ENCODE measurements at places on chromosomes 5 and 9.

DNA sequence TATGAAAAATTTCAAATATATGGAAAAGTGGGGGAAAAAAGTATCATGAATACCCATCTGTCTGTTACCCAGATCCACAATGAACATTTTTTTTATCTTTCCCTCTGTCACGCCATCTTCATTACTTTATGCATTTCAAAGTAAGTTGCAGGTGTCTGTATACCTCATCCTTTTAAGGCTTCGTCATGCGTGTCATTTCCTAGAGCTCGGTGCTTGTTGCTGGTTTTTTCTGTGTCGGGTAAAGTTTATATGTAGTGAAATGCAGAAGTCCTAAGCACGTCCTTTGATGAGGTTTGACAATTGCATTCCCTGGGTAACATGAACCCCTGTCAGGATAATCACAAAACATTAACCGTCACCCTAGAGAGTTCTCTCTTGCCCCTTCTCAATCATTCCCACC, 52.1 kb downstream of the DAPK1 start:
- DNase-seq = no peak

DNA sequence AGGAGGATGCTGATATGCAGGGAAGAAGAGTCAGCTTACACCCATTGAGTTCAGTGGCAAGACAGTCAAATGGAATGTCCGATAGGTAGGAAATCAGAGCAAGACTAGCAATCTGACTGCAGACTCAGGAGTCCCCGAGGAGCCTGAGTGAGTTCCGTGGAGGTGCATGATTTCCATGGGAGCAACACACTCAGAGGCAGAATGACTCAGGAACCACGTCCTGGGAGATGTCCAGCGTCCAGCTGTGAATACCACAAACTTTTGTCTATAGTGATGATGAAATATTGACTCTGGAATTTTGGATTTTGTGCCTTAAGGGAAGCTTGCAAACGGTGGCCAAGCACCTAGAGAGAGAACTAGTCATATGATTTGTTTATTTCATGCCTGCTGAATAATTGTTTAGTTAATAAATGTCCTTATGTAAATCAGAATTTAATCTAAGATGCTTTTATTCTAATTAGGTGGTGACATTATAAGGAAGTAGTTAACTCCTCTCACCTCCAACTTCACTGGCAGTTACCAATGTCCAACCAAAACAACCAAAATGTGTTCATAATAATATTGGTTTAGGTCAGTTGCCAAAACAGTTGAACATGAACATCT, 100.4 kb downstream of the PDE4D start:
- no peak for DNase-seq

- DNase-seq = no peak
Observed at GRCh38 chr5:120452471-120452870, 11.6 kb upstream of the PRR16 start.

DNA sequence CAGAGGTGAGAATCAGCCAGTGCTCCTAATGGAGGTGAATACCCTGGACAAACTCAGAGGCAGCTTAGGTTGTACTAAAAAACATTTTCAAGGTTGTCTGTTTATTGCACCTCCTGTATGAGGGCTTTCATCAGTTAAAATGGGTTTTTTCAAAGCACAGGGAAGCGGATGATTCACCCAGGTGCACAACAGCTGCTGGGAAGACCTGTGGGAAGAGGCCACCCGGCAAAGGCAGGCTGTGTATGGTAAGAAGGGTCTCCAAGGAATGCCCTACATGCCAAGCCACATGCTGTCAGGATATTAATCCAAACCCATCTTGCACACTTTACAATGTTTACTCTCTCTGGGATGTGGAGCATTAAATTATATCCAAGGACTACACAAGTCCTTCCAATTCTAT, 14.7 kb downstream of the SIL1 start:
- DNase-seq = no peak

GRCh38 chr9:110742741-110743371, 74.3 kb downstream of the MUSK start:
- DNase-seq = peak; percentile 19

- DNase-seq = no peak
Observed at GRCh38 chr5:69329905-69330489, 2.6 kb downstream of the CCDC125 start.

DNA sequence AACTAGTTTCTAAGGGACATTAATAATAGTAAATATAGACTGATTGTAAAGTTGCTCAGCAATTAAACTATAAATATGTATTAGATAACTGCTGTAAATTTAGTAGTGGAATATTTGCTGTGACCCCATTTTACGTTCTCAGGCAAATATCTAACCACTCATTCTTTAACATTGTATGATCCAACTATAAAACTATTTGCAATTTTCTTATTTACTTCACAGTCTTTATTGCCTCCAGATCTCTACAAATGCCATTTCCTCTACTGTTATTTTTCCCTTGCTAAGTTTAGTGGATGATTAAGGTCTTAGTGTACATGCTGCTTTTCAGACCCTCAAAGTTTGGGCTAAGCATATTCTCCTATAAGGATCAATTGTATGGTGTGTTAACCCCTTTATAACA, 526.2 kb upstream of the ST8SIA4 start:
- DNase-seq = no peak

- no peak for DNase-seq
Observed at GRCh38 chr5:72541501-72542225, 34.5 kb upstream of the ZNF366 start.

DNA sequence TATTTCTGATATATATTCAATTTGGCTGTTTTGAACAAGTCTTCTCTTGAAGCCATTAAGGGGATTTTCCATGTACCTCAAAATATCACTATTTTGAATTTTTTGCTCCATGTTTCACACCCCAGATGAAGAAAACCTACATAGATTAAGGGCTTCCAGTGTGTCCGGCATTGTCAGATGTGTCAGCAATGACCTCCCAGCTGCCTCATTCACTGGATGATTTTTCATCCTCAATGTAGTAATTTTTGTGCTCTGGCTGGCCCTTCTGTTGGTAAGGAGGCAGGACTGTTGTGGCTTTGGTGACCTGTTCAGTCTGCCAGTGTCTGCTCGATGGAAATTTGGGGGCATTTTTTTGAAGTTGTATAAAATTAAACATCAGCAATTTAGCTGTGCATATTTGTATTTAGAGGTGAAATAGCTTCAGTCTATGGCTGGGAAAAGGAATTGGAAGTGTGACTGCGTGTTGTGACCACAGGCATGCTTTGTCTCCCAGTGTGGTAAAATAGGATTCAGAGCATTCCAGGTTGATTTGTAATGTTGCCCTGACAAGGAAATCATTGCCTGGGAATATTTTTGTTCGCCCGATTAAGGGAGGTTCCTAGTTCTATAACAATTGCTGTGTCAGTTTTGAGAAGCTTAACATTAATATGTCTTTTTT, 312.4 kb downstream of the ARHGEF28 start:
- DNase-seq = no peak

DNA sequence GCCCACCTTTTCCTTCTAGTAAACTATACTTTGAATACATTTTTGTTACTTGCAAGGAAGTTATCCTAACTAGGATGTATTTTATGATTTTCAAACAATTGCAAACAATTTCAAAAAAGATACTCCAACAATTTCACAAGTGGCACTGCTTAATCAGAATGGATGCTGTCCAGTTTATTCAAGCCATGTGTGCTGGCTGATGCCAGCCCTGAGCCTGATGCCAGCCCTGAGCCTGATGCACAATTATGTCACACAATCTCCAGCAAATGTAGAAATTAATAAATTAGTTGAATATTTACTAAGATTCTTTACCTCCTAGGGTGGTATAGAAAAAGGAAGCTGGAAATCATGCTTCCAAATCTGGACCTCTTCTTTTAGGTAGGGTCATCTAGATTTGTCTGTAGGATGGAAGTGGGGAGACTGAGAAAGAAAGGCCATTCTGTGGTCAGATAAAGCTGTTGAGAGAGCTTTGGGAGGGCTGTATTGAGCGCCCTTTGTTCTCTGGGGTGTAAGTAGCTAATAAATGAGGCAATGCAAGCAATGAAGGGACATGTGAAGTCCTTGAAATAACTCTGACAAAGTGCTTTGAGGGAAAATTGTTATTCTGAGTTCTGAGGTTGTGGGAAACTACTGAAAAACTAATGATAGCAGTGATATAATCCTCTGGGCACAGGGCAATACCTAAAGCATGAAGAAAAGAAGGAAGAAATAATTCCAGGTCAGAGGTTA, 5.8 kb upstream of the C6 start:
- no peak for DNase-seq

- no peak for DNase-seq
Observed at GRCh38 chr5:113922343-113922742, 408.8 kb downstream of the YTHDC2 start.

DNA sequence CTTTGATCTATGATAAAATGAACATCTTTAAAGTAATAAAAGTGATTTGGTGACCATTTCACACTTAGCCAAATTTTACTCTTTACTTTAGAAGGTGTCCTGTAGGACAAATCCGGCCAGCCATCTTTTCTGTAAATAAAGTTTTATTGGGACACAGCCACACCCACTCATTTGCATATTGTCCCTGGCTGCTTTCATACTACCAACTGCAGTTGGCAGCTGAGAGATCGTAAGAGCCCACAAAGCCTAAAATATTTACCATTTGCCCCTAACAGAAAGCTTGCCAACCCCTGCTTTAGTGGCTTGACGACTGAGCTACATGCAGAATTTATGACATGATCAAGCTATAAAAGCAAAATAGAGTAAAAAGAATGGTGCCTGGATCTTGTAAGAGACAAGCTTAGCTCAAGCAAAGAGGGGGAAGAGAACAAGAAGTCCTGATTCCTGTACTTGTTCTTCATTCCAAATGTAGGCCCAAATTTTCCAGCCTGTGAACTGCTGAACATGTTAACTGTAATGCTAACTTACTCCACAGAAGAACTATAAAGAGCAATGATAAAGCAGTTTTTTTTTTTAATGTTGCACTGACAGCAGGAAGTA, 7.4 kb upstream of the FBXO10 start:
- no peak for DNase-seq

DNA sequence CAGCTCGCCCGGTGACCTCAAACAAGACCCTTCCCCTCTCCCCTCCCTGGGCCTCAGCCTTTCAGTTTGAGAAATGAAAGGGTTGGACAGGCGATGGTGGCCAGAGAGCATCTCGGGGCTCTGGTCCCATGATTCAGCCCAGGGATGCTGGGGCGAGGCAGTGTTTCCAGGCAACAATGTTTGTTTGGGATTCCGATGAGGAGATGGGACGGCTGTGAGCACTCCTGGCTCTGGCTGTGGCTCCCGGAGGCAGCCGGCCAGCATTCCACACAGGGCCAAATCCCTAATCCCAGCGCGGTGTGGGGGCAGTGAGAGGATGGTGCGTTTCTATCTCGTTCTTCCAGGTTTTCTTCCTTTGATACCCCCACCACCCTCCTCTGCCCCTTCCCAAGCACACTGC, 66.0 kb downstream of the HMCN2 start:
- no peak for DNase-seq

- no peak for DNase-seq
Observed at GRCh38 chr5:142922223-142922952, 152.2 kb downstream of the ARHGAP26 start.

GRCh38 chr5:35436400-35437057, 181.1 kb upstream of the SPEF2 start:
- no peak for DNase-seq

- DNase-seq = no peak
Observed at GRCh38 chr9:94805585-94805984, 79.1 kb downstream of the AOPEP start.

DNA sequence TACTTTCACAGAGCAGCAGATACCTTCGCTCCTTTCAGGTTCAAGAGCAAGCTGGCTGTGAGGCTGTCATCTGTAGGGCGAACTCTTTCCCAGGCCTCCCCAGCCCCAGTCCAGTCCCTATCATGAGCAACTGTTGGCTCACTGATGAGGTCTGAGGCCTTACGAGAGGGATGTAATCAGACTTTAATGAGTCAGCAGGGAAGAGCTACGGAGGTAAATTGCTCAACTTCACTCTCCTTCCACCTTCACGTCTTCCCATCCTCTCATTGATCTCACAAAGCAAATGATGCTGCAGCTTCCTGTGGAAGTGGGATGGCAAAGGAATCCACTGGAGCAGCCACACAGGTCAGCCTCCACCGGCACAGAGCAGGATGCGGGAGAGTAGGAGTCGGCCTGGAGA, 130.7 kb upstream of the TBCA start:
- no peak for DNase-seq

DNA sequence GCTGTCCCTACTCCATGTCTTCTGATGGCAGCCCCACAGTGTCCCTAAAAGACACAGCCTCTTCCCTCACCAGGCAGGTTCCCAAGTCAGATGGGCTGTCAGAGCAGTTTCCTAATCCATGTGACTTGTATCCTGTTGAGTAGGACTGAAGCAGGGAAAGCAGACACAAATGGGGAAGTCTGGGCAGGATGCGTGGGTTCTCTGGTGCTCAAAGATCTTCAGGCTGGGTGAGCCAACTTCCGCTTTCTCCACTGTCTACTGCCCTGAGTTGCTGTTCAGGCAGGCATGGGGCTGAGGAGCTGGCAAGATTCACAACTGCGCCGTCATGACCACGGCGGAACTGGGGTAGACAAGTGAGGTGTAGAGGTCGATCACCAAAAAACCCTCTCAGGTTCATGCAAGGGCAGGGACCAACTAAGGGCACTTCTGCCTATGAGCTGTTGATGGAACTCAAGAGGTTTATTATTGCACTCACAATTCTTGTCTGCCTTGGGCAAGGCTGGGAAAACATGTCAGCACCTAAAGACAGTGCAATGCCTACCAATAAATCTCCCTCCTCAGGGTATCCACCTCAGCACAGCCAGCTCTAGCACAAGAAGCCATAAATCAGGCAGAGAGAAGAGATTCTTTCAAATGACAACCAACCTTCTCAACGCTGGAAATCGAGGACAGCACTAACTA, 83.4 kb downstream of the RAPGEF1 start:
- DNase-seq = no peak

- DNase-seq = no peak
Observed at GRCh38 chr5:107121793-107122519, 548.8 kb downstream of the EFNA5 start.

DNA sequence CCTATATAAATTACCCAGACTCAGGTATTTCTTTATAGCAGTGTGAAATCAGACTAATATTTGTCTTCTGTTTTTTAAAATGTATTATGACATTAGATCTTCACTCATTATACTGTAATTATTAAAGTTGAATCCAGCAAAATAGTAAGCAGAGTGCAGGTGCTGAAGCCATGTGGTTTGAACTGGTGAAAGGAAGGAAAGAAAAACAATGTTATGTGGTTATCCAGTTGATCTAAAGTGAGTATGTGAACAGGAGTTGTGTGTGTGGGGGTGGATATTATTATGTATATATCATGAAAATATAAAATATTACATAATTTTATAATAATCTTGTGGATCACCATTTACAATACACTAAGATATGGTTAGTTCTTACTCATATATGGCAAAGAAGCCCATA, 593.7 kb downstream of the SEMA5A start:
- no peak for DNase-seq

- peak; percentile 21 for DNase-seq
Observed at GRCh38 chr5:130243641-130244040, 339.4 kb downstream of the CHSY3 start.

- DNase-seq = peak; percentile 20
Observed at GRCh38 chr9:31916591-31917241, 467.7 kb upstream of the ACO1 start.

DNA sequence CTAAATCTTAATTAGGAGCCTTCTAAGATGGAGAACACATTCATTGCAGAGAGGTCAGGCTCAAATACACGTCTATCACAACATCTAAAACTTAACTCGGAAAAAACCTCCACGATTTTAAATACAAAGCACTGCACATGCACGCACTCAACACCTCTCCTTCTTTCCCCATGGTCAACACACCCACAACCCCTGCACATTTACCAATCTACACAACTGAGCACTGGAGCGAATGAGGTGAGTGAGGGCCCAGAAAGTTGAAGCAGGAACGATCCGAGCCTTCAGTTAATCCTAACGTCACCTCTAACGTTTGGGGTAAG, 278 bp upstream of the NIPSNAP3A start:
- no peak for DNase-seq

- DNase-seq = no peak
Observed at GRCh38 chr5:14458414-14458813, 123.2 kb upstream of the OTULINL start.

All from WTC11 (cell line).